ENCODE measurements at places on chromosomes 11 and 22.

- no peak for DNase-seq
Measured at GRCh38 chr11:103680826-103681225, 355.6 kb upstream of the DDI1 start.

DNA sequence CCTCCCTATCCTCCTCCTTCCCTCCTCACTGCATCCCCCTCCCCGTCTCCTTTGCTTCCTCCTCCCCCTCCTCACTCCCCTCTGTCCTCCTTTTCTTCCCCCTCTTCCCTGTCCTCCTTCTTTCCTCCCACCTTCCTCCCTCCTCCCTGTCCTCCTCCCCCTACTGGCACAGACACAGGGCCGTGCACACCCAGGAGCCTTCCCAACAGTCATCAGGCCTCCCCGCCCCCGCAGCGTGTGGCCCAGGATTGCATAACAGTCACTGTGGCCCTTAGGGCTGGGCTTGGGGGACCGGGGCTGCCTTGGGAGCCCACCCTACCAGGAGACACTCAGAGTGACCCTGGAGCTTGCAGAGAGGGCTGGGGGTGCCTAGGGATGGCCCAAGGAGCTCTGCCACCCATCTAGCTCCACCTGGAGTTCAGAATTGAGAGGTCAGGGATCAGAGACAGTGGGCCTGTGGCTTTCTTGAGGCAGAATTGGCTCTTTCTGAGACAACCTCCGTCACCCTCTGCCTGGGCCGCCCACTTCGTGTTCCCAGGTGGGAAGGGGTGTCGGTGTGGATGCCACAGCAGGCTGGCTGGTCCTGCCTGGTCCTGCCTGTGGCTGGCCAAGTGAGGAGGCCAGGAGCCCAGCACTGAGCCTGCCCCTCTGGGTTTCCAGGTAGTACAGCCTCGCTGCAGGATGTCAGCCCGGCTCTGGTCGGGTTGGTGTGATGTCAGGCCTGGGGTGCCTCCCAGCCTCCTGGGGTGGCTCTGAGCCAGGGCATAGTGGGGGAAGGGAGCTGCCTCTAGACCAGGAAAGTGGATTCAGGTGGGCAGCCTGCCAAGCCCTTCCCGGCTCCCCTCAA is 1.6 kb downstream of the SPI1 start:
- no peak for DNase-seq

DNA sequence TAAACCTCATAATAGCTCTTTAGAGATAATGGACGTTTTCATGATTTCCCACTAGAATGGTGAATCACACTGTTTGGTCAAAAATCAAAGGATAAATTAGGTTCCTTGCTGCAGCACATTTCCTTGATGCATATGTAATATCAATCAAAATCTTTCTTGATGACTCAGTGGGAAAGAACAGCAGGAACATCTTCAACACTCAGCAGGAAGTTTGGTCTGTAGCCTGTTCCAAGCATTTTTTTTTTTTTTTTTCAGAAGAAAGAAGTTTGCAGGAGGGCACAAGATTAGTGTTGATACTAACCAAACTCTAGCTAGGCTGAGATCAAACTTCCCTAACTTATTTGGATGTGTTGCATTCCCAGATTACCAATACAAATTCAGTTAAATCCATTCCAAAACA is 1529.8 kb downstream of the FAM181B start:
- DNase-seq: no peak

- no peak for DNase-seq
Measured at GRCh38 chr22:49715450-49715849, 112.2 kb downstream of the BRD1 start.

- DNase-seq: no peak
Measured at GRCh38 chr22:37383341-37383740, 43.9 kb downstream of the ELFN2 start.

DNA sequence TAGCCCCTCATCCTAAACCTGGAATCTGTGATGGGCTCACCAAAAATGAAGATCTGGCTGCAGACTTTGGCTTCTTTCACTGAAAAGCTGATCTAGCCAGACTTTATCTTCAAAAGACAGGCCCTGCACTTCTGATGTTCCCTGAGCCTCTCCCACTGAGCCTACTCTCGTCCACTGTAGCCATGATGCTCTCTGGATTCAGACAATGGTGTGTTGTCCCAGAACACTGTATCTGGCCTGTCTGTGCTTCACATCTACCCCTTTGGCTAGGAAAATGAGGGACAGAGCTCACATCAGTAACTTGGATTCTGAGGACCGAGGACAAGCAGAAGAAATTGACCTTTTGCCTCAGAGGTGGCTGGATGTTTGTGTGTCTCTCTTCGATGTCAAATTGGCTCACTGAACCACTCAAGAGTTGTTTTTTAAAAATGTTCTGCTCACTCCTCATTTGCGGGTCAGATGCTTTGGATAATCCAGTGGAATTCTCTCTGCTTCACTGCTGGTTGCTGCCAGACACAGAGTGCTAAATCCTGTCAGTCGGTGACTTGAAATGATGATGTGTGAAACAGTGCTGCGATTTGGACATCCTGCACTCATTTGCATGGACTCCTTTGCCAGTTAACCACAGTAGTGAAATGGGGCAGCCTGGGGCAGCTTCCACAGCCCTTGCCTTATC is 67.5 kb downstream of the ARFGAP2 start:
- no peak for DNase-seq

DNA sequence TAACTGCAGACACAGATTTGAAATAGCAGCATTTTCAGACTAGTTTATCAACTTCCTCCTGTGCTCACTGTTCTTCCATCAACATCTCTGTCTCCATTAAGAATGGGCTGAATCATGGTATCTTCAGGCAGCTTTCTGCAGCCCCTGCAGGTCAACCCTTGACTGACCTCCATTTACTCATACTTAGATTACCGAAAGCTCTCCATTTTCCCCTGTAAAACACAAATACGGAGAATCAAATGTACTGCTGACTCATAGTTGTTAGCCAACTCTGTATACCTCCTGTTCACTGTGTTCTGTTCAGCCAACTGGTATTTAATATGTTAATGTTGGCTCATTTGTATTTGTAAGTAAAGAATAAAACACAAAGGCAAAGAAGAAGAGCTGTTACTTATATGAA is 364.0 kb downstream of the CASP12 start:
- DNase-seq: no peak

DNA sequence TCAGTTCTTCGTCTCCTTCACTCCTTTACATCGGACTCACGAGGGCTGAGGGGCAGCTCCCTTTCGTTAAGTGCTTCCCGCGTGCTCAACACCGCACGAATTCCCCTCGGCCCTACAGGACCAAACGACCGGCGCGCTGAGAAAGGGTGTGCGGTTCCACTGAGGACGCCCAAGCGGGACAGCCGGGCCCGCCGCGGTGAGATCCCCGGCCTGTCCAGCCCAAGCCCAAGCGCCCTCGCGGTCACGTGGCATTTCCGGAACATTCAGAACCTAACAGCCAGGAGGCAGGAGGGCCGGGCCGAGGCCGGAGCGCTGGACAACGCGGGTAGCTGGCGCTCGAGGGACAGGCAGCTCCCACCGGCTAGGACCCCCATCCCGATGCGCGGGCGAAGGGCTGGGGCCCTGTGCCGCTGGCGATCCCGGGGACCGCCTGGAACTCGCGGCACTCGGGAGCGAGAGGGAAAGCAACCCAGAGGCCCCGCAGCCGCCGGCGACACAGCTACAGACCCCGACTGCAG is 737 bp upstream of the STIP1 start:
- no peak for DNase-seq

DNA sequence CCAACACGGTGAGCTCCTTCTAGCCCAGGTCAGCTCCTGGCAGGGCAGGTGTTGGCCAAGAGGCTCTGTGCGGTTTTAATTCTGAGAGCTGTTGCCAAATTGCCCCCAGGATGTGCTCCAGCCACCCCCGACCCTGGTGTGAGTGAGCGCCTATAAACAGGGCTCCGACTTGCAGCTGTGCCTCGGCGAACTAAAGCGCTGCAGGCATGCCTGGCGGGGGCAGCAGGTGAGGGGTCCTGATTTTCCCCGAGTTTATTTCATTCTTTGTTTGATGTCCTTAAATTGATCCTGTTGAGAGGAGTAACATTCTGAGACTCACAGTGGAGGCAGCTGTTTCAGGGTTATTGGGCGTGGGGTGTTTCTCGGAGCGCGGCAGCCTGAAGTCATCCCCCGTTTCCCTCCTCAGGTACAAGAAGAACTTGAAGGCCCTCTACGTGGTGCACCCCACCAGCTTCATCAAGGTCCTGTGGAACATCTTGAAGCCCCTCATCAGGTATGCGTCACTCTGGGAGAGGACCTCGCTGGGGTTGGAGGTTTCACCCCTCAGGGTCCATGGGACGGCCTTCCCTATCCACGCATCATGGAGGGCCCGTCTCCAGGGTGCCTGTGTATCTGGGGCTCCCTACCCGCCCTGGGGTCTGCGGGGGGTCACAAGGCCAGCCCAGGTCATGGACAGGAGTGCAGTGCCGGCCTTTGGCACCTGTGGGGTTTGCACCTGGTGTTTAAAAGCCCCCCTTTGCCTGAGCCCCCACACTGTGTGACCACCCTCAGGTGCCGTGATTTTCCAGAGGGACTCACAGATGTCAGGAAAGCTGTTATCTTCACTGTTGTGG is 62.1 kb downstream of the ARHGAP8 start:
- DNase-seq: no peak

- DNase-seq: no peak
Measured at GRCh38 chr11:117861151-117862018, 15.1 kb downstream of the FXYD6 start.

DNA sequence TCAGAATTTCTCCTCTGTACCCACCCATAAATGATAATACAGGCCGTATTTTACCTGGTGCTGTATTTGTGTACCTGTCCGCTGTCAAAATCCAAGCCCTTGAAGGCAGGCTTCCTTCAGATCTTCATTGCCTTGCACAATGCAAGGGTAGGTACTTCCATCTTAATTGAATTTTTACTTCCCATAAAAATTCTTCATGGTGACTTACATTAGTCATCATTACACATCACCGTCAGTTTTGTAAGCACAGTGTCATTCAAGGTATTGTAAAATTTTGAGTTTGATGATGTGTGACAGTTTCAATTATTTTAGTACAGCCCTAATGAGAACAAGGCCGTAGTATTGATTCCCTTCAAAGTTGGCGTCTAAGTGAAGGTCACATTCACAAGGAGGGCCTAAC is 770 bp upstream of the TSG101 start:
- no peak for DNase-seq

- no peak for DNase-seq
Measured at GRCh38 chr22:47280301-47280700, 517.9 kb downstream of the TBC1D22A start.

DNA sequence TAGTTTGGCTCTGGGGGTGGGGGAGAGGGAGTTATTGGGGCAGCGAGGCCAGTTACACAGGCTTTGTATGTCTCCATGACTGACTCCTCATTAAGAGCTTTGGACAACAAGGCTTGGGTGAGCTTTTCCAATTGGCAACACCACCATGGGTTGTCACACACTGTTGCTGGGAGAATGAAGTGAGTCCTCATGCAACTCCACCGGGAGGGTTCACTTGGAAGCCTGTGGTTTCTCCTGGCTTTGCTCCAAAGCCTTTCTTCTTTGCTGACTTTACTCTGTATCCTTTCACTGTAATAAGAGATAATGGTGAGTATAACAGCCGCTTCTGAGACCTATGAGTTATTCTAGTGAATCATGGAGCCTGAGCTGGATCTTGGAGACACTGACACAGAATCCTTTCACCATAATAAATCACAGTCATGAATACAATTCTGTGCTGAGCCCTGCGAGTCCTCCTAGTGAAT is 24.9 kb downstream of the EIF3F start:
- no peak for DNase-seq

All from stimulated activated CD4-positive, alpha-beta T cell treated with anti-CD3 and anti-CD28 coated beads, Interleukin-2, amount 100 ng/mL, for 4 hours (primary cell).